Smooth muscle cell of trachea (primary cell): ENCODE measurements at places on chromosomes 11 and 22. TPM values are rescaled to one million over a fixed set of nuclear protein-coding genes. Genes with fewer than 3 reads are reported as not detected.

Gene MPZL2
- 0.73 TPM in 1 of 2 replicates, not detected in the other for total RNA-seq

Gene PPP6R2
- total RNA-seq = 54.0 and 72.3 TPM in 2 replicates

Gene LARGE1
- 21.4 and 38.2 TPM in 2 replicates for total RNA-seq

Gene SLC22A6
- not detected in 2 replicates for total RNA-seq

Gene LRRC55
- not detected in 2 replicates for total RNA-seq

Gene LPXN
- 7.9 and 12.7 TPM in 2 replicates for total RNA-seq

Gene AIFM3
- total RNA-seq = 0.87 and 2.6 TPM in 2 replicates

Gene TRPC6
- total RNA-seq = 0.15 and 0.17 TPM in 2 replicates

Gene ANO5
- total RNA-seq = not detected in 2 replicates

Gene BIRC3
- total RNA-seq = 0.44 and 2.0 TPM in 2 replicates

Gene CYP2R1
- total RNA-seq = 8.9 and 10.6 TPM in 2 replicates

Gene GSTT4
- not detected in 2 replicates for total RNA-seq

Gene UBASH3B
- 9.0 and 13.9 TPM in 2 replicates for total RNA-seq

Gene EHF
- 0.15 and 0.33 TPM in 2 replicates for total RNA-seq

Gene RHOD
- total RNA-seq = 9.7 and 20.2 TPM in 2 replicates

Gene PRRG4
- total RNA-seq = under 0.01 and 0.15 TPM in 2 replicates

Gene PRG3
- total RNA-seq = not detected in 2 replicates
